Neuronal stem cell (in vitro differentiated cells): ENCODE measurements at places on chromosomes 3 and 15.

DNA sequence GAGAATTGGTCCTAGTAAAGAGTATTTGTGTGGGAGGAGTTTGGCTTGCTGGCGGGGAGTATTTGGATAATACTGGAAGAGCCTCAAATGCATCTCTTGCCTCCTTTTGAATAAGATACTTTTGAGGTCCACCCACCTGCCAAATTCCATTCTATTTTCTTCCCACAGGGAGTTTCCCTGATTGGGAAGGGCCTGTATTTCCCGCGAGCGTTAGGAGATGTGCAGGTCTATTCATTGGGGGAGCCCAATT lies 406 bp upstream of the RASA2 start:
- DNase-seq = no peak

GRCh38 chr3:57730682-57731081 lies 25.4 kb upstream of the SLMAP start:
- no peak for DNase-seq

DNA sequence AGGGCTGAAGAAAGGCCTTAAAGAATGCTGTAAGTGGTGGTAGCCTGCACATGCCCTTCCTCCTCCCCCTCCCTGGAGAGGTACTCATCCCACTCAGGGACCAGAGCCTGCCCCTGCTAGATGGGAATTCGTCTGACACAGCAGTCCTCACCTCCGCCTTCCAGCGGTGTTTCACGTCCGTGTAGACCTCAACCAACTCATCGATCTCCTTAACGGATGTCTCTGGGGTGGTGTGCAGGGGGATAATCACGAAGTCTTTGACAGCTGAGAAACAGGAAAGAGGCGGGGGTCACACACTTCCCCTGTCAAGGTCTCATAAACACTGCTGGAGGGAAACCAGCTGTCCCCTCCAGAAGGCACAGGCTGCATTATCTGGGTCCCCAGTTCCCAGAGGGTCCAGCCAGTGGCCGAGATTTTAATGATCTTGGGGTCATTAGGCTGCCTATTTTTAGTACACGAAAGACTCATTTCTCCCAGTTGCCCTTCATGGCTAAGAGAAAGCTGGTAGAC lies 9.9 kb downstream of the DNASE1L3 start:
- DNase-seq = no peak

DNA sequence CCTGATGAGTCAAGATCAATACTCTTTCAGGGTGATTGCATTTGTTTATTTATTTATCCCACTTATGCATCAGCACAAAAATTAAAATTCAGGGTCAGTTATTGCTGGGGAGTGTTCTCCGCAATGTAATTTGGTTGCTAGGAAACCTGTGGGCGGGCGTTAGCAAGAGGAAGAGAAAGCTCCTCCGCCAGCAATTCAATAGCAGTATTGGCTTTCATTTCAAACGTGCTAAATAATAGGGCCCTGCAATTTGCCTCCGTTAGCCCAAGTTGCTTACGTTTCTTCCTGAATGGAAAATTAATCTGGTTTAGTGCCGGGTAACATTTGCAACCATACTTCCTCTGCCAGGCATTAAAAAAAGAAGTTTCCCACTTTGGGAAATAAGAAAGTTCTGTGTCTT lies 35.5 kb upstream of the PLCL2 start:
- peak; percentile 33 for DNase-seq

DNA sequence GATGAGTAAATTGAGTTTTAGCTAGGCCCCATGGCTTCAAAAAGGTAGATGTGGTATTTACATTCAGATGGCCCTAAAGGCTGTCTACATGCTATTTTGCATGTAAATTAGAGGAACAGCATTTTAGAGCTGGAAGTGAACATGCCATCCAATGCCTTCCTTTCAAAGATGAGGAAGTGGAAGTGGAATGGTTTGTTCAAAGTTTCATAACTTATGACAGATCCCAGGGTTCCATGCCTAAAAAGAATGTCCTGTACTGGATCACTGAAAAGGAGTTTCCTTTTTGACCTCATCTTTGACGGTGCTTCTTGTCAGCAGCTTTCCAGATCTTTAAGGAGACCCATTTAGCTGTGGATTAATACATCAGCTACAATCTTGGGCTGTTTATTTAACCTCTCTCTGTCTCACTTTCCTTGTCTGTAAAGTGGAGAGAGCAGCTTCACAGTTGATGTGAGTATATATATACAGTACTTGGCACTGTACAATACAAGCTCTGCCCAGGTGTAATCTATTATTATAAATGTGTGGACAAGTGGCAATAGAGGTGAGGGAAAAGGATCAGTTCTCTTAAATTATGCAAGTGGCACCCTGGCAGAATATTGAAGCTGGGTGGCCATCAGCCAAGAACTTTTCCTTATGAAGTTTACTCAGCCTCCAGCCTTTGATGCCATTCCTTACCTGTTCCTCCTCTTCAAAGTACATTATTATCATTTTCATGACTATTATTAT lies 68.7 kb upstream of the GOLGA8B start:
- DNase-seq = no peak

- DNase-seq = no peak
Measured at GRCh38 chr3:18807593-18807992, 340.7 kb upstream of the KCNH8 start.

DNA sequence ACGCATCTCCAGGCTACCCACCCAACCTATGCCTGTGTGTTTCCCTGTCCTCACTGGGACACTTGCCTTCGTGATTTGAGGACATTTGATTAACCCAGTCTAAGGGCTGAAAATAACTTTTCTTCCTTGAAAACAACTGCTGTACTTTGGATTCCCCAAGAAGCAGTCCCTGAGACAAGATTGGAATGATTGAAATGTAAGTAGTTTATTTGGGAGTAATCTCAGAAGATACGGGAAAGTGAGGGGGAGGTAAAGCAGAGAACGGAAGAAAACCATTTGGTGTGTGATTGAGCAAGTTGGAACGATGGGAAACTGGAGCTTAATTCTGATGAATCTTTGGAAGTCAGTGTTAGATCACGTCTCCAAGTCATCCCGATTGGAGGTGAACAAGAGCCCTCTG lies 143.8 kb upstream of the LMCD1 start:
- DNase-seq = no peak

GRCh38 chr3:59946401-59946800 lies 896.6 kb upstream of the CFAP20DC start:
- DNase-seq = no peak

- peak; percentile 44 for DNase-seq
Measured at GRCh38 chr3:50430950-50431435, 71.7 kb upstream of the TMEM115 start.

- DNase-seq = no peak
Measured at GRCh38 chr3:69330891-69331400, 54.9 kb downstream of the FRMD4B start.

GRCh38 chr3:86787091-86787490 lies 203.9 kb downstream of the VGLL3 start:
- DNase-seq = no peak

- no peak for DNase-seq
Measured at GRCh38 chr3:149258298-149258697, 36.7 kb upstream of the CP start.

GRCh38 chr3:39383881-39384664 lies 903 bp downstream of the SLC25A38 start:
- peak; percentile 93 for DNase-seq

DNA sequence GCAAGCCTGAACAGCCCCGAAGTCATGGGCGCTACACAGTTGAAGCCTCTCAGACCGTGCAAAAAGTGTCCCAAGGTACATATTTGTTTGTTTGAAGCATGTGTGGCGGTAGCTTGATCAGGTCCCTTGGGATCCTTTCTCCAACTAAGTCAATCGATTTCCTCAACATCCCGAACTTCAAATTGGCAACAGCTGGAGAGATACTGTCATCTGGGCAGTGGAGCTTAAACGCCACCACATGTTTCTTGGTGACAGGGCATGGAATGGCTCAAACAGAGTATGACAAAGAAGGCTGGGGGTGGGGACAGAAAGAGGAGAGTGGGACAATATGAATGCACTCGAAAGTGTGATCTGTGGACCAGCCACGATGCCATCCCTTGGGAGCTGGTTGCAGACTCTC lies 84.9 kb upstream of the PSMD6 start:
- DNase-seq = no peak

- DNase-seq = no peak
Measured at GRCh38 chr15:78837543-78837942, 26.3 kb upstream of the ADAMTS7 start.

- DNase-seq = no peak
Measured at GRCh38 chr3:20747741-20748140, 561.7 kb upstream of the SGO1 start.

- DNase-seq = no peak
Measured at GRCh38 chr15:40959331-40960141, 6.3 kb downstream of the CHAC1 start.

GRCh38 chr3:43178891-43179366 lies 73.0 kb upstream of the POMGNT2 start:
- DNase-seq = no peak

GRCh38 chr15:89107984-89108383 lies 19.7 kb downstream of the ABHD2 start:
- no peak for DNase-seq

GRCh38 chr15:45586125-45586524 lies 1.1 kb upstream of the BLOC1S6 start:
- no peak for DNase-seq

- no peak for DNase-seq
Measured at GRCh38 chr3:175413926-175414325, 554.8 kb downstream of the NAALADL2 start.

DNA sequence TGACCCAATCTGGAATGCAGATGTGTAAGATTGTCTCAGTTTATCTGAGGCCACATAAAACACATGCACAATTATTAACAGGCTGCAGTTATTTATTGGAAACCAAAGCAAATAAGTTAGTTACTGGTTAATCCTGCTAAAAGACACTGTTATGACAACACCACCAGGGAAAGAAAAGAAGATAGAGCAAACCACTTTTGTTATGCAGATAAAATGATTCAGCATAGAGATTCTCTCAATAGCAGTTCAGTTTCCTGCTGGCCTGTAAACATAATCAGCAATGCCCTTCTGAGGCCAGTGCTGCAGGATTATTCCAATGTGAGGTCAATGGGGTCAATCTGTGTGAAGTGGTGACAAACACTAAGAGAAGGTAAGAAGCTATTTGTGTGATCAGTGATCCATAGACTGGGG lies 244.4 kb downstream of the ZBTB20 start:
- peak; percentile 32 for DNase-seq

DNA sequence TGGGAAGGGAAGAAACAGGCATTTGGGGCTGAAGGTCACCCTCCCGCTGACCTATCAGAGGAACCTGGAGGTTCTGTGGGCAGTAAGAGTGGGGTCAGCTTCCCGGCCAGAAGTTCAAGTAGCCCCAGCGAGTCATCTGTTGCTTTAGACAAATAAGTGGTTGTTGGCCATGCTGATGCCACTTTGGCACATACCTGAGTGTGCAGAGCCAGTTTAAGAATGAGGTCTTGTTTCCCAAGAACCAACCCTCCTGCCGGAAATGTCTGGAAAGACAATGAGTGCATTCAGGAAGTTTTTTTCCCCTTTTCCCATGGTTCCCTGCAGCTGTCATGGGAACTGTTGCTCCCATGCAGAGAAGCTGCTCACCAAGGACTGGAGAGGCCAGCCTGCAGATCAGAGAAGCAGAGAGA lies 166.7 kb downstream of the ZNF621 start:
- no peak for DNase-seq

DNA sequence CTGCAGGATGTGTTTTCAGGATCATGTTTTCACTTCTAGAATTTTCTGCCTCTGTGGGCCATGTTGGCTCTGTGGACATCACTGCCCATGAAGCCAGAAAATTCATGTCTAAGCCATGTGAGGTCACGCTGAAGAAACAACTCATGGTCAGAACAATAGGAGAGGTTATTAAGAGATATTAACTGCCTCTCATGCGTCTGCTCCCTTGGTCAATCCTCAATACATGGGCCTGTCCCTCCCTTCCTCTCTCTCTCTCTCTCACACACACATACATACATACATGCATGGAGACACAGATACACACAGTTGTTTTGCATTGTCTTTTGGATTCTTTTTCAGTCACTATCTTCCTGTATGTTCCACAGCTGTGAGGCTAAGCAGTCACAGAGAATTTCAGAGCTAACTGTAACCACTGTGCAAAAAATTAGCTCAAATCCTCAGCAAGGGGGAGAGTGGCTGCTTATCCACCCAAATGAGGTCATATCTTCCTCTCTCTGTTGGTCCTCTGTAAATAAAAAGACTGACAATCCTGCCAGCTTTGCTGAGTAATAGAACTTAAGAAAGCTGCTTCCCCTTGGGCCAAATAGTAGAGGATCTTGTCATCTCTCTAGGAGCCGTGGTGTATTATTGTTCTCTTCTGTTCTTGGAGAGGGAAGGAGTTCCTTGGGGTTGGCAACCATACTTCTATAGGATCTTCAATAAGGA lies 45.6 kb downstream of the LRTM1 start:
- no peak for DNase-seq

- DNase-seq = no peak
Measured at GRCh38 chr3:195512798-195513345, 30.3 kb downstream of the PPP1R2 start.

- no peak for DNase-seq
Measured at GRCh38 chr3:71926262-71926600, 141.3 kb upstream of the PROK2 start.

DNA sequence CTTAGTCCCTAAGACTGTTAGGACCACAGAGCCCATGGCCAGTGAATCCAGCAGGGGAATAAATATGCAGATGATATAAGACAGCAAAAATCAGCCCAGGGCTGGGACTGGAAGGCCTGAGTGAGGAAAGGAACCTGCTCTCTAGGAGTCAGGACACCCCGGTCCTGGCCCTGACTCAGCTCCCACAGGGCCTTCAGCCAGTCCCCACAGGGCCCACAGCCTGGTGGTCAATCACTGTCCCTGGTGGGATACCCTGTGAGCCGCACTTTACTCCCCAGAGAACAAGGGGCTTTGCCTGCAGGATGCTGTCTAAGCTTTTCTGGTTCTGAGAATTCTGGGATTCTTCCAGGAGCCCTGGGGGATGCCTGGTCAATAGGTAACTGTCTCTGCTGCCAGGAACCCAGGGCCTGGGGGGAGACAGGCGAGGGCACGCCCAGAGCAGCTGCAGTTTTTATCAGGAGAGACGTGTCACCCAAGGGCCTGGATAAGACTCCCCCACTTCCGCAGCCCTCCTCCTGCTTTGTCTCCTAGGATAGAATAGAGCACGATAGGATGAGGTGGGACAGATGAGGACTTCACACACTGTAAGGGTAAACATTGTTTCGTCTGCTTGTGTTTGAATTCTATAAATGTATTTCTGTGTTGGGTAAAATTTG lies 49.5 kb upstream of the MCF2L2 start:
- DNase-seq = no peak

GRCh38 chr3:72190050-72190449 lies 405.1 kb upstream of the PROK2 start:
- no peak for DNase-seq

- no peak for DNase-seq
Measured at GRCh38 chr15:41798607-41799487, 24.6 kb downstream of the MAPKBP1 start.

DNA sequence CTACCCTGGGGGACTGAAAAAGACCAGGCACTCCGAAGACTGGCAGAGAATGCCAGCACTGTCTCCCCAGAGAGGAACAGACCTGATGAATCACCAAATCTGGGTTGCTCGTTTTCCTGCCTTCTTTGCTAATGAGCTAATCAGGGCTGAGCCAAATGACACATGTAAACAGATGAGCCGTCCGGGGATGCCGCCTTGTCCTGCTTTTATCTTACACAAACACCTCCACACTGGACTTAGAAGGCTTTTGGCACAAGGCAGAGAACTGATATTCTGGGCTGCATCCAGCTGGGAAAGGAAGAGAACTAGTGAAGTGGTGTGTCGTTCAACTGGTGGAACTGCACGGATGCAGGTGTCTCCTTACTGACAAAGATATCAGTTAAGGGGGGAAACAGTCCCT lies 88.1 kb downstream of the MECOM start:
- no peak for DNase-seq
